ENCODE measurements at places on chromosomes 5 and 9. TPM values are rescaled to one million over a fixed set of nuclear protein-coding genes. Genes with fewer than 3 reads are reported as not detected.

DNA sequence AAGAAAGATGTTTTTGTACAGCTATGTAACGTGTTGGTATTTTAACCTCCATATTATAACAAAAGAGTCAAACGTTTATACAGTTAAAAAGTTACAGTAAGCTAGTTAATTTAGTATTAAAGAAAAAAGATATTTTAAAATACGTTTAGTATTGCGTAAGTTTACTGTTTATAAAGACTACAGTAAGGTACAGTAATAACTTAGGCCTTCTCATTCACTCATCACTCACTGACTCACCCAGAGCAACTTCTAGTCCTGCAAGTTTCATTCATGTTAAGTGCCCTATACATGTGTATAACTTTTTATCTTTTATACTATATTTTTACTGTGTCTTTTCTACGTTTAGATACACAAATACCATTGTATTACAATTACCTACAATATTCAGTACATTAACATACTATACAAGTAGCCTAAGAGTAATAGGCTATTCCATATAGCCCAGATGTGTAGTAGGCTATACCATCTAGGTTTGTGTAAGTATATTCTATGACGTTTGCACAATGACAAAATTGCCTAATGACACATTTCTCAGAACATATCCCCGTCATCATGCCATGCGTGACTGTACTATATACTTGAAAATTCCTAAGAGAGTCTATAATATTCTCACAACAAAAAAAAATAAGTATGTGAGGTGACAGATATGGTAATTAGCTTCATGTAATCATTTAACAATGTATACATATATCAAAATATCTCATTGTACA lies 33.8 kb downstream of the ERP44 start:
- DNase-seq, result no peak
- peaks cover 14% of the 10 kb centered on the region for H3K4me1 ChIP-seq
- H3K4me3 ChIP-seq, result no peak overlapping the region
- H3K27me3 ChIP-seq, result no peaks in the 10 kb centered on the region
- H3K36me3 ChIP-seq, result peaks cover 2% of the 10 kb centered on the region

DNA sequence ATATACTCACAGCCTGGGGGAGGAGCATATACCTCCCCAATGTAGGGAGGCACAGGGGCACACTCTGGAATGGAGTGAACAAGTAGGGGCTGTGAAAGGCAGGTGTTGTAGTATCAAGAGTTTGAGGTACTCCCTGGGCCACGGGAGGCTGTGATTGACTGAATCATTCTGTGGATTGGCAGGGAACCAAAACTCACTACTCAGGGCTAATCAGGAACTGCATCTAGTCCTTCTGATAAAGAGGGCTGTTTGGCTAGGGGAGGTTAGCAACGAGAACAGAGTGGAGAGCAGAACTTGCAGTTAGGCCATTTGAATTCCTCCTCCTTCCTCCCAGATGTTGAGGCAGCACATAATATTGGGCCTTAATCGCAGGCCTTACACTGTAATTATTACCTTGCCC lies 369.2 kb upstream of the MPDZ start:
- H3K27ac ChIP-seq, result no peak overlapping the region
- H3K4me1 ChIP-seq, result no peaks in the 10 kb centered on the region
- no peak overlapping the region for H3K4me3 ChIP-seq
- no peaks in the 10 kb centered on the region for H3K27me3 ChIP-seq
- no peak for DNase-seq

GRCh38 chr5:60972231-60972630 lies 27.2 kb downstream of the NDUFAF2 start:
- DNase-seq, result no peak
- H3K4me1 ChIP-seq, result peaks cover 2% of the 10 kb centered on the region
- H3K36me3 ChIP-seq, result no peaks in the 10 kb centered on the region
- H3K4me3 ChIP-seq, result no peak overlapping the region

- no peak overlapping the region for H3K4me3 ChIP-seq
- H3K27ac ChIP-seq, result no peak overlapping the region
- no peaks in the 10 kb centered on the region for H3K4me1 ChIP-seq
- DNase-seq, result no peak
These were observed 31.7 kb upstream of the GAS1 start for GRCh38 chr9:86978922-86979474.

GRCh38 chr5:62143268-62144229 lies 162.5 kb upstream of the KIF2A start:
- peak; percentile 38 for DNase-seq
- H3K4me1 ChIP-seq, result no peaks in the 10 kb centered on the region
- no peak overlapping the region for H3K27ac ChIP-seq
- no peaks in the 10 kb centered on the region for H3K36me3 ChIP-seq
- H3K4me3 ChIP-seq, result no peak overlapping the region

DNA sequence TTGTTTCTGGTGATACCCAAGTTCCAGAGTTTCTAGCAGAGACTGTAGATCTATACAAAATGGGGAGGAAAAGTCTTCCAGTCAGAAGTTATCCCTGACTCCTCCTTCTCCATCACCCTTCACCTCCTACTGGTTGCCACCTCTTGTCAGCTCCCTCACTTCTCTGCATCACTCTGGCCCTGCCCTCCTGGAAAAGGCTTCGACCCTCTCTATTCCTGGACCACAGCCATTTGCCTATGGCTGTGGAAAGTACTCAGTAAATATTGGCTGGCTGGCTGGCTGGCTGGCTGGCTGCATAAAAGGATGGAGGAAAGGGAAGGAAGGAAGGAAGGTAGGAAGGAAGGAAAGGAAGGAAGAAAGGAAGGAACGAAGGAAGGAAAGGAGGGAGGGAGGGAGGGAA lies 32.7 kb upstream of the ABCA1 start:
- DNase-seq, result no peak
- H3K27ac ChIP-seq, result no peak overlapping the region
- peaks cover 8% of the 10 kb centered on the region for H3K27me3 ChIP-seq

DNA sequence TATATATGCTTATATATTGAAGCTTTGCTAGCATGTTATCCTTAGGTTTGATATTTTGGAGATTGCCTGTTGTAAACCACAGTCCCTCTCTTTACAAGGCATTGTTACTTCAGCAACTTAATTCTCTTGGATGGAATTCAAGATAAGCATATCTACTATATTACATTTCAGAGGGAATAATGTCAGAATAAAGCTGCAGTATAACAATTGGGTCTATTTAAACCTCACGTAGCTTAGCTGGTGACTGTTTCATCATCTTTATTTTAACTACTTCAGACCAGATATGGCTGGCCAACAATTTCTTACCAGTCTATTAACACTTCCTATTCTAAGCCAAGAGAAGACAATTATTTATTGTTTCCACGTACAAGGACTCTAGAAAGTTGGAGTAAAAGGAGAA lies 27.1 kb downstream of the ZCCHC10 start:
- no peaks in the 10 kb centered on the region for H3K27me3 ChIP-seq
- H3K36me3 ChIP-seq, result peaks cover 13% of the 10 kb centered on the region
- H3K27ac ChIP-seq, result no peak overlapping the region
- DNase-seq, result no peak

DNA sequence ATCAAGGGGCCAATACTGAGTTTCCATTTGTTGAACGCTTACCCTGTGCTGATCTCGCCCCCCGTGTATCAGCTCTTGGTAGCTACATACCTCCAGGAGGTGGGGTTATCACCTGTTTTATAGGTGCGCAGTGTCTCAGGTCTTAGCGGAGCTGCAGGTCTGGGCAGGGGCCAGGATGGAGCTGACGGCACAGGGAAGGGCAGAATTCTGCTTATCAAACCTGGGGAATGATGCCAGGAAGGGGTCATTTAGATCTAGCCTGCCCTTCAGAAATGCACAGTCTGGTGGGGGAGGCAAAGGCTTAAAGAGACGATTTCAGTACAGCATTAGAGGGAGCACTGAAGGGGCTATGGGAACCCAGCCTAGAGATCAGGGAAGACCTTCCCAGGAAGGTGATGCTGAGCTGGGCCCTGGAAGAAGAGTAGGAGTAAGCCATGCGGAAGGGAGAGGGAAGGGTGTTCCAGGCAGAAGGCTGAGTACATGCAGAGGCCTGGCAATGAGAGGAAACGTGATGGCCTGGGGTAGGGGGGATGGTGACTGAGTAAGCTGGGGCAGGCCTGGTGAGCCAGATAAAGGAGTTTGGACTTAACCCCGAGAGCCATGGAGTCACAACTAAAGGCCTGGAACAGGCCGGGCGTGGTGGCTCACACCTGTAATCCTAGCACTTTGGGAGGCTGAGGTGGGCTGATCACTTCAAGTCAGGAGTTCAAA lies 31.5 kb downstream of the OLFML2A start:
- H3K4me3 ChIP-seq, result no peak overlapping the region
- DNase-seq, result no peak
- no peak overlapping the region for H3K27ac ChIP-seq
- H3K36me3 ChIP-seq, result no peaks in the 10 kb centered on the region
- no peaks in the 10 kb centered on the region for H3K27me3 ChIP-seq

- no peak overlapping the region for H3K27ac ChIP-seq
- no peaks in the 10 kb centered on the region for H3K36me3 ChIP-seq
- peaks cover 27% of the 10 kb centered on the region for H3K4me1 ChIP-seq
- no peak for DNase-seq
- H3K4me3 ChIP-seq, result no peak overlapping the region
These were observed 25.9 kb upstream of the IL17B start for GRCh38 chr5:149404746-149405549.

CDH12 gene
- 1.4 TPM for total RNA-seq

CMYA5 gene
- 0.31 TPM for total RNA-seq

SPATA31C1 gene
- total RNA-seq, result 0.07 TPM

GLRA1 gene
- total RNA-seq, result not detected
